Liver (tissue), 10 donors: ENCODE measurements at places on chromosomes 3 and 15. TPM values are rescaled to one million over a fixed set of nuclear protein-coding genes. Genes with fewer than 3 reads are reported as not detected.

SAMMSON gene
- not detected for total RNA-seq

IGSF10 gene
- total RNA-seq: 0.65 TPM

ZBED2 gene
- not detected for total RNA-seq

GHSR gene
- not detected for total RNA-seq

SLC22A13 gene
- 0.42 TPM for total RNA-seq

OR5K1 gene
- total RNA-seq: not detected

TRH gene
- total RNA-seq: not detected

IMPG2 gene
- 0.37 TPM for total RNA-seq

TRIP4 gene
- 7.2 TPM for total RNA-seq
